ENCODE measurements at places on chromosomes 7 and 10. TPM values are rescaled to one million over a fixed set of nuclear protein-coding genes. Genes with fewer than 3 reads are reported as not detected.

DNA sequence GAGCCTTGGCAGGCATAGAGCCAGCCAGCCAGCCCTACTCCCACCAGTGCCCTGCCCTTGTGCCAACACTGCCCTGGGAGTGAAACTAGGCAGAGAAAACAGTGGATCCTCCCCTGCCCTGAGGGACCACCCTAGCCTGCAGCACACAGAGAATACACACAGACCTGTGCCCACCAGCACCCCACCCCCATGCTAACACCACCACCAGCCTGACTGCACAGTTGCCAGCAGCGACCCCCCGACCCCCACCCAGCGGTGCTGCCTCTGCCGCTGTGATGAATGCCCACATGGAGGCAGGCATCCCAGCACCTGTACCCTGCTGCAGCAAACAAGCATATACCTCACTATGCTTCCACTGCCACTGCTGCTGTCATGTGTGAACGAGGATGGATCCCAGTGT lies 9.4 kb upstream of the MIOS start:
- no peak overlapping the region for H3K27ac ChIP-seq

GRCh38 chr7:94403546-94403945 lies 8.9 kb downstream of the COL1A2 start:
- no peaks in the 10 kb centered on the region for H3K27me3 ChIP-seq
- DNase-seq: no peak
- H3K4me3 ChIP-seq: no peak overlapping the region

The MEIG1 gene
- total RNA-seq: not detected

- H3K4me3 ChIP-seq: no peak overlapping the region
- no peaks in the 10 kb centered on the region for H3K36me3 ChIP-seq
- H3K27ac ChIP-seq: no peak overlapping the region
These were observed 370.6 kb upstream of the IGFBP3 start for GRCh38 chr7:46291601-46292150.

The LSM8 gene
- 28.0 TPM for total RNA-seq

The CALCR gene
- not detected for total RNA-seq

GRCh38 chr7:139041378-139042085 lies 5.7 kb upstream of the ZC3HAV1L start:
- no peak overlapping the region for H3K4me3 ChIP-seq
- H3K4me1 ChIP-seq: peaks cover 5% of the 10 kb centered on the region
- DNase-seq: no peak

GRCh38 chr7:92436612-92437445 lies 10.5 kb upstream of the GATAD1 start:
- H3K27ac ChIP-seq: no peak overlapping the region
- no peaks in the 10 kb centered on the region for H3K36me3 ChIP-seq
- H3K4me1 ChIP-seq: no peaks in the 10 kb centered on the region
- DNase-seq: no peak
- no peak overlapping the region for H3K4me3 ChIP-seq

DNA sequence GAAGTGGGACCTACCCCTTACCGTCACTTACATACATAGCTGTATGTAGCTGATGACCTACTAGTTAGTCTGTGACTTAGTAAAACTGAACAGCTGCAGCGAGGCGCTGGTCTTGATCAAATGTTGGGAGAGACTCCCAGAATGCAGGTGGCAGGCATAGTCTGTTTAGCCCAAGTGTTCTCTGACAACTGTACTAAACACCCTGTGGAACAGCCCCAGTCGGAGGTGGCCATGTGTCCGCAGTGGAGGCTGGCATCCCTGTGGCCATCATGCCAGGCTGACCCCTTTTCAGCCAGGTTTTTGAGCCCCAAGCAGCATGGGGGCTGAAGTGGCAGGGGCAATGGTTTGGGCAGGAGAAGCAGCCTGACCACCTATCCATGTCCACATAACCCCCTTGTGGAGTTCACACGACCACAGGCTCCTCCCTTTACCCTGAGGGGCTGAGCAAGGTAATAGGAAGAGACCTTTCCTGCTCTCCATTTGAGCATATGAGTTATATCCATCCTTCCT lies 7.2 kb downstream of the ADCY1 start:
- H3K27me3 ChIP-seq: no peaks in the 10 kb centered on the region
- H3K4me1 ChIP-seq: no peaks in the 10 kb centered on the region
- no peaks in the 10 kb centered on the region for H3K36me3 ChIP-seq
- peak; percentile 17 for DNase-seq
- H3K4me3 ChIP-seq: no peak overlapping the region

- H3K4me3 ChIP-seq: no peak overlapping the region
- no peaks in the 10 kb centered on the region for H3K4me1 ChIP-seq
- DNase-seq: no peak
- H3K27me3 ChIP-seq: no peaks in the 10 kb centered on the region
- no peak overlapping the region for H3K27ac ChIP-seq
These were observed 12.5 kb upstream of the KEL start for GRCh38 chr7:142974626-142975025.

DNA sequence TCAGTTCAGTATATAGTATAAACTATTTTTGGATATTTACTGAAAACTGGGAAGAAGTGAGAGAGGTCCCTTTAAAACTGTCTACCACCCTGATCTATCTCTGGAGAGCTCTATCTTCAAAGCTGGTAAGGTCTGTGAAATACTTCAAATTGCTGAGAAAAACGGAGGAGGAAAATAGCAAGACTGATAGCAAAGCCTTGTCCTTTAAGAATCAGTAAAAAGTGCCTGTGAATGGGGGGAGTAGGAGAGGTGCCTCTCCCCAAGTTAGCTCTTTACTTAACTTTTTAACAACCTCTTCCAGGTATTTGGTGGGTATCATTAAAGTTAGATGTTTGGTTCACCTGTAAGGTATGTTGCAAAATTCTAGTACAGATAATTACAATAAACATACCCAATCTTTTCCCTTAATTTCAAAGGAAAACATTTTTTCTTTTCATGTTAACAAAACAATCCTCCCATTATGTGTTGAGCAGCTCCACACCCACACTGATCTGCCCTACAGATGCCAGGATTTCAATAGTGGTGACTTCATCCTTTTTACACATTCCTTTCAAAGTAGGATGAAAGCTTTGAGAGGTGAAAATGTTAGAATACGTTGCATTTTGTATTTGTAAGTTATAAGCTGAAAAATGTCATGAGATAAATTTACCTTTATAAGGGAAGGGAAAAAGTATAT lies 149.2 kb downstream of the CRPPA start:
- H3K4me3 ChIP-seq: no peak overlapping the region
- H3K27me3 ChIP-seq: no peaks in the 10 kb centered on the region
- no peaks in the 10 kb centered on the region for H3K4me1 ChIP-seq
- DNase-seq: no peak
- no peak overlapping the region for H3K27ac ChIP-seq

DNA sequence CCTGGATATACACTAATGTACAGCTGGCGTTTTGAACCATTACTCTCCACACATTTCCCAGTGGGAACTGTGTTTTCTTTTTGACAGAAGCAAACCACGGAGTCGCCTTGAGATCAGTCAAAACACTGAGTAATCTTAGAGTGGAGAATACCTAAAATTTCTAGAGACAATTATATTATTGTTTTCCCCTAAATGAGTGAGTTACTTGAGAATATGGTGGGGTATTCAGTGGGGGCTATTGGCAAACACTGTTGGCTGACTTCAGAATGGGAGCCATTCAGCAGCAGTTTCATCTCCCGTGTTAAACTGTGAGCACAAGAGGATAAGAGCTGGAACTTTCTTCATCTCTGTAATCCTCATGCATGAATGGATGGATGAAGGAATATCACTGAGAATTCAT lies 6.2 kb downstream of the IL2RA start:
- no peak overlapping the region for H3K4me3 ChIP-seq
- no peaks in the 10 kb centered on the region for H3K27me3 ChIP-seq
- peaks cover 18% of the 10 kb centered on the region for H3K4me1 ChIP-seq
- H3K36me3 ChIP-seq: no peaks in the 10 kb centered on the region
- DNase-seq: no peak

DNA sequence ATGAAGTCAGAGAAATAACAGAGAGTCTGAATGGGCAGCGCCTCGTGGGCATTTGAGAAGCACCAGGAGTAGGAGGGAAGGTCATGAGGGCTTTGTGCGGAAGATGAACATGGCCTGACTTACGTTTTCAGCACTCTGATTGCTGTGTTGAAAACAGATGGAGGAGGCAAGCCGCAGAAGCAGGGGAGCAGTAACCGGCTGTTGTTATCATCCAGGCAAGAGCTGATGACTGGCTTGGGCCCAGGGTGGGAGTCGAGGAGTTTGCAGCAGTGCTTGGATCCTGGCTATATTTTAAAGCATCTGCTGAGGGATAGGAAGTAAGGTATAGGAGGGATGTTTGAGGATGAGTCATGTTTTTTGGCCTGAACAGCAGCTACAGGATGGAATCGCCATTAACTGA lies 12.7 kb upstream of the PDLIM1 start:
- DNase-seq: peak; percentile 34
- H3K4me3 ChIP-seq: no peak overlapping the region
- no peaks in the 10 kb centered on the region for H3K4me1 ChIP-seq
- no peaks in the 10 kb centered on the region for H3K36me3 ChIP-seq
- H3K27ac ChIP-seq: no peak overlapping the region
- no peaks in the 10 kb centered on the region for H3K27me3 ChIP-seq

- H3K27ac ChIP-seq: no peak overlapping the region
- no peak overlapping the region for H3K4me3 ChIP-seq
- no peaks in the 10 kb centered on the region for H3K4me1 ChIP-seq
These were observed 66.9 kb downstream of the ZNRF2 start for GRCh38 chr7:30351286-30351685.

The MYO3A gene
- total RNA-seq: 0.13 TPM

DNA sequence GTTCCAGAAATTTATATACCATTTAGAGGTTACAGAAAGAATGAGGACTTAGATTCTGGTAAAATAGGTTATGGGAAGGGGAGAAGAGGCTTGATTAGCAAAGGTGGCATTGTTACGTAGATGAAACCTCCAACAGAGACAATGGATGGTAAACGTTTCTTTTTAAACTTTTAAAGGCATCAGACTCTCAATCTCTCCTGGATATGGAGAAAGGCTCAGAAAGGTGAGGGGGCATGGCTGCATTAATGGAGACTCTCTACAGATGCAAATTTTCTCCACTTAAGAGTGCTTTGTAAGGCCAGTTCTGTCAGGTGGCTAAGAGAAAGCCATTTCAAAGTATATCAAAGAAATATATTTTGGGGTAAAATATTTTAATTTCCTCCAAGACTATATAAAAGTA lies 240.9 kb upstream of the PTER start:
- no peak overlapping the region for H3K4me3 ChIP-seq
- DNase-seq: no peak
- H3K36me3 ChIP-seq: no peaks in the 10 kb centered on the region
- no peaks in the 10 kb centered on the region for H3K4me1 ChIP-seq
- no peaks in the 10 kb centered on the region for H3K27me3 ChIP-seq

DNA sequence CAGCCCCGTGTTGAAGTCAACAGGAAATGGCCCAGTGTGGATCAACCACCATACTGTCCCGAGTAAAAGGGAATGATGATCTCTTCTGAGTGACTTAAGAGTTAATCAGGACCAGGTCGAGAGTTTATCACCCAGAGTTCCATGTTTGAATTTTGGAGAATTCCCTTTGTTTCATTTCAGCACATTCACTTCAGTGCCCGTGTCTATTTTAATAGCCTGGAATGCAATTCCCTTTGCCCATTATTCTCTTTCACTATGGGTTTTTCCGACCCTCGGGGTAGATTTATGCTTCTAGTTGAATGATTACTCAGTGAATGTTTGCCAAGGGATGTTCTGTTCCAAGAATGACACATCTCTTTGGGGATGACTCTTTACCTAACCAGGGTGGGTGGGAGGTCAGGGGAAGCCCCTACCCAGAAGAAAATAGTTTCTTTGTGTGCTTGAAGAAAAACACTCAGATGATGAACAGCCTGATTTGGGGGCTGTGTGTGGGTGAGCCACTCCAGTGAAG lies 594.9 kb downstream of the INHBA start:
- H3K4me3 ChIP-seq: no peak overlapping the region
- no peak for DNase-seq
- no peak overlapping the region for H3K27ac ChIP-seq
- H3K4me1 ChIP-seq: no peaks in the 10 kb centered on the region

The IFIT1B gene
- not detected for total RNA-seq

- no peaks in the 10 kb centered on the region for H3K4me1 ChIP-seq
- no peak for DNase-seq
- H3K27ac ChIP-seq: no peak overlapping the region
- H3K27me3 ChIP-seq: no peaks in the 10 kb centered on the region
These were observed 182.6 kb upstream of the TMEM106B start for GRCh38 chr7:12028508-12028907.

GRCh38 chr10:6110136-6110535 lies 21.3 kb downstream of the RBM17 start:
- no peaks in the 10 kb centered on the region for H3K4me1 ChIP-seq
- no peak for DNase-seq
- H3K4me3 ChIP-seq: no peak overlapping the region
- H3K27me3 ChIP-seq: no peaks in the 10 kb centered on the region
- no peak overlapping the region for H3K27ac ChIP-seq

The MKX gene
- total RNA-seq: not detected

The ANK3 gene
- total RNA-seq: 152 TPM

The LIPK gene
- total RNA-seq: not detected

GRCh38 chr10:114609518-114610426 lies 48.3 kb downstream of the ABLIM1 start:
- no peak for DNase-seq
- H3K4me1 ChIP-seq: peaks cover 30% of the 10 kb centered on the region
- no peak overlapping the region for H3K4me3 ChIP-seq
- no peaks in the 10 kb centered on the region for H3K27me3 ChIP-seq

All from Peyer's patch (tissue), 4 donors.